ENCODE measurements at places on chromosomes 3 and 15.

DNA sequence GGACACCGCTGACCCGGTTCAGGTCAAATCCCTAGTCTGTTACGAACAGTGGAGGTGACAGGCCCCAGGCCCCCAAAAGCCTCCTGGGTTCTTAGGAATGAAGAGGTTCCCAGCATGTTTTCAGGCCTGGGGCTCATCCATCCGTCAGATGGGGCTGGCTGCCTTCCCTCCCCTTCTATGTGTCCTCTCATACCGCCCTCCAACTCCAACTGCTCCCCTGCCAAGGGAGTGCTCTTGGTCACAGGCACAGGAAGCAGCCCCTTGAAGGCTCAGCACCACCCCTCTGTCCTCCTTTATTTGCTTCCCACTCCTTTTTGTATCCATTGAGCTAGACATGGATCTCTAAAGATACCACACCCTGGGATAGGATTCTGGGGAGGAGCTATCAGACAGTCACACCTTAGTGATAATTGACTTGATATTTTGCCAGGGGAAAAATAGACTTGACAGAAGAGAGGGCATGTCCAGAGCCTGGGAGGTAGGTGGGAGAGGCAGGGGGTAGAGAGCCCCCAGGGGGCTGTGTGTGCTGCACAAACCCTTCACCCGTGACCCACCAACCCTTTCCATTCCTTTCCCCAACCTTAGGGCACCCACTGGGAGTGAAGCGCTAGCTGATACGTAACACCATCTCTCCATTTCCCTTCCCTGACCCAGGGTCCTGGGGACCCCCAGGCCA lies 10.7 kb upstream of the CSPG4 start:
- DNase-seq = no peak

GRCh38 chr3:139586420-139587017 lies 47.0 kb upstream of the RBP1 start:
- no peak for DNase-seq

DNA sequence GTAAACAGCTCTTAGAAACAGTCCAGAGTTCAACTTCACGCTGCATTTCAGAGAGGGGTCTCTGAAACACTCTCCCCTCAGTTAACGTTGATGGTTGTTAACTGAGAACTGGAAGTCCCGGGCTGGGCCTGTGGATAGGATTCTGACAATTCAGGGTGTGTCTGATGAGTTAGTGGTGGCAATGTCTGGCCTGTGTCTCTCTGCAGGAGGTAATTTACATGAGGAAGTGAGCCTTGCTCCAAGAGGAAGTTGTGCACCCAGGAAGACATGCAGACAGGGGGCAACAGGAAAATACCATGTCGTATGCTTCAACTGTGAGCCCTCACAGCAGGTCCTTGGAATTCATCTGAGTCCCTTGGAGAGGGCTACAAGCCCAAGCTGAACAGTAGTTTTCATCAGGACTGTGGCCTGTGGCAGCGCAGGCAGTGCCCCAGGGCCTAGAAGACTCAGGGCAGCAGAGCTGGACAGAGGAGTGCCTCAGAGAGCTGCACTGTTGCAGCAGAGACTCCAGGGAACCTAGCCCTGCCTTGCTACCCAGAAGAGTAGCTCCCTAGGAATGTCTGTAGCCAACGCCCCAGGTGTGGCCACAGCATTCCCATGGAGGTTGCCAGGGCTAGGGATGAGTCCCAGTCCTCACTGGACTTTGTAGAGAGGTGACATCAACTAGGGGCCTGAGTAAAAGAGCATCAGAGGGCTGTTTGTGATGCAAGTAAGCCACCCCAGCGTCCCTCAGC lies 104.6 kb upstream of the SELENOK start:
- DNase-seq = no peak

- no peak for DNase-seq
Observed at GRCh38 chr3:152259468-152259867, 9.3 kb upstream of the MBNL1 start.

GRCh38 chr15:45101749-45102148 lies 12.2 kb downstream of the DUOX2 start:
- no peak for DNase-seq

DNA sequence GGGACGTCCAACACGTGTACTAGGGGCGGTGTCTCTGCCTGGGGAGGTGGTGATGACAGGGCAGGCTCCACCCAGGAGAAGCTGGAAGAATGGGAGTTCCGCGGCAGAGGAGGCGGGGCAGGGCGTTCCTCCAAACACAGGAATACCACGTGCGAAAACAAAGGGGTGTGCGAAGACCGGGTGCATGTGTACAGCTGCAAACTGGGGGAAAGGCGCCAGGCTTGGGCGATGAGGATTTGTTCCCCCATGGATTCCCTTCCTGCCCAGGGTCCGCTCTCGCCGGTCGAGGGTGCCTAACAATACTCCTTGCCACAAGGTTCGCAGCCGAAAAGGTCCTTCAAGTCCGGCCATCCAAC lies 500 bp upstream of the ZSCAN2 start:
- peak; percentile 19 for DNase-seq

DNA sequence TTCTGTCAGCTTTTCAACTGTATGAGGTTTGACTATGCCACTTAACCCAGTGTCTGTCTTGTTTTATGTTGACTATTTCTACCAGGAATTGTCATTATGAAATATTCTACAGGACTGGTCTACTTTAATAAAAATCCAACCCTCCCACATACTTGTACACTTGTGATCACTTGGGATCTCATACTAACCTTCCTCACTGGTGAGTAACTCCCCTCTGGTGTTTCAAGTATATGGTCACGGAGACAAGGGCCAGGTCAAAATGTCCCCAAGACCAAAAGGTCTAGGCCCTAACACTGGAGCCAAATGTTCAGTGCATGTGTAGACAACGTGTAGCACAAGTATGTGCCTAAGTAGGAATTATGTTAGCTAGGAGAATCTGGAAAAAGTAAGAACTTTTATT lies 122.7 kb upstream of the TJP1 start:
- DNase-seq = no peak

DNA sequence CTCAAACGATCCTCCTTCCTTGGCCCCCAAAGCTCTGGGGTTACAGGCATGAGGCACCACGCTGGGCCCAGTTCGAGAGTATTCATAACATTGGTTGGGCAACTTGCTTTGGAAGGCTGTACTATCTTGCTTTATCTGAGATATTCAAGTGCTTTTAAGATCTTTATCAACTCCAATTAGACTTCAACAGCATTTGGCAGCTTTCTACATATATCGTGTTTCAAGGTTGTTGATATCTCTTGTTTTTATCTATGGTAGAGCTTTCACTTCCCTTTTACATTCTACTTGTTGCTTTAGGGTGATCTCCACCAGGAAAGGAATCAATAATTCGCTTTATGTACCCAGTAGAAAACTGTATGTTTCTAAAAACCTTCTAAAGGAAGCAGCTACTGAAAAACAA lies 395.3 kb downstream of the IL5RA start:
- DNase-seq = no peak

DNA sequence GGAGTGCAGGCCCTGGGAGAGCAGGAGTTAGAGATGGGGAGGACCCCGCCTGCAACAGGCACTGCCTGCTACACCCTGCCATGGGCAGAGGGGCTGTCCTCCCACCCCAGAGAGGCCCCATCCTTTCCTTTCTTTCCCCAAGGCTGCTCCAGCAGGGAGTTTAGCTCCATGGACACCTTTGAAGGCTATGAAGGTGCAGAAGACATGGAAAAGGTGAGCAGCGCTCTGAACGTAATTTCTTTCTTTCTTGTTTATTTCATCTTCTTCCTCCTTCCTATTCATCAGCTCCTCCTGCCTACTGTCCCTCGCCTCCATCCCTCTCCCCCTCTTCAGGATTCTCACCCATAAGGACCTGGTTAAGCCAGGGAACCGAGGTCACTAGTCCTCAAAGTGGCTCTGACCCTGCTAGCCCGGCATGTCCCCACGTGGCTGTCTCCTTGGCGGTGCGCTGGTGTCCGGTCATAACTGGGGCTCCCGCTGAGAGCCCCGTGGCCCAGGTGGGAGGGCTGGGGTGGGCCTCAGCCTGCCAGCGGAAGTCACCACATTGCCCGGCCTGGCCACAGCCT lies 16.0 kb upstream of the ADIPOQ start:
- no peak for DNase-seq

DNA sequence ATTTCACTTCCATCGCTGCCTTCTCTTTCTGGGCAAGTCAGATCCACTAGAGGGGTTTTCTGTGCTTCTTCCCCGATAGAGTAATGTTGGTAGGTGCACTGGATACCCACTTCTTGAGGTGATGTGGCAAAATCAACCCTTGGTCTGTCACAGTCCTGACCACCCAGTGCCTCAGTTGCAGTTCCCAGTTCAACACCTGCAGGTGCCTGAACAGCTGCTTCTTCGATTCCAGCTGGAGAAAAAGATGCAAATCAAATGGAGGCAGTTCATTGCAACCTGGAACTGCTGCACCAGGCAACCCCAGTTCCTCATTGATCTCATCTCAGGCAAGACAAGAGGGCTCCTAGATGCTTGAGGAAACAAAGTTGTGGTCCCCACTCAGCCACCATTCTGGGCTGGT lies 186.6 kb downstream of the UBE2E2 start:
- DNase-seq = no peak

GRCh38 chr15:76206325-76206976 lies 104.8 kb downstream of the ETFA start:
- DNase-seq = no peak
